ENCODE measurements at places on chromosomes 3 and 15. TPM values are rescaled to one million over a fixed set of nuclear protein-coding genes. Genes with fewer than 3 reads are reported as not detected.

DNA sequence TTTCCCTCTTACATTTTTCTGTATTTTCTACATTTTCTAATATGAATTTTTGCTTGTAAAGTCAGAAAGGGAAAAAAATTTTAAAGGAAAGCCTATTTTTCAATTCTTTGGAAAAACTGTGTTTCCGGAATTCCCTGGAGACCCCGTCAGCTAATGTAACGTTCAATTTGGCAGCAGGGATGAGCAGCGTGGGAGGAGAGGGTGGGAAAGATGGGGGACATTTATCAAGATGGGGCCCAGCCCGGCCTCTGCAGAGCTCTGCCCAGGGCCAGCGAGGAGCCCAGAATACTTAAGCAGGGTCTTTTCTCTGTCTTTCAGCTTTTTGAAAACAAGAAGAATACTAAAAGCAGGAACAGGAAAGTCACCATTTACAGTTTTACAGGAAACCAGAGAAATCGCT, 129.0 kb downstream of the LRRK1 start:
- peak; percentile 61 for DNase-seq

DNA sequence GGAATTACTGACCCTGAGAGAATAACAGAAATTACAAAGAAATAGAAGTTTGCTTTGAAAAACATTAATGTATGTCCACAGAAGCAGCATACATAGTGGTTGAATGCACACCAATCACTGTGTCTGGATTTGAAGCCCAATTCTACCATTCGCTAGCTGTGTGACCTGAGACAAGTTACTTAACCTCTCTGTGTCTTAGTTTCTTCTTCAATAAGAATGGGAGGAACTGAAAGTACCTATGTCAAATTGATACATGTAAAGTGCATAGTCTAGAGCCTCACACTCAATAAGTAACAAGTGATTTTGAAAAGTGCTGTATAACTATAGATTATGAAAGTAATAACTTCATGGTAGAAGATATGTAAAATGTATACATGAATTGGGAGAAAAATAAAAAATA, 457.8 kb downstream of the FOXP1 start:
- no peak for DNase-seq

DNA sequence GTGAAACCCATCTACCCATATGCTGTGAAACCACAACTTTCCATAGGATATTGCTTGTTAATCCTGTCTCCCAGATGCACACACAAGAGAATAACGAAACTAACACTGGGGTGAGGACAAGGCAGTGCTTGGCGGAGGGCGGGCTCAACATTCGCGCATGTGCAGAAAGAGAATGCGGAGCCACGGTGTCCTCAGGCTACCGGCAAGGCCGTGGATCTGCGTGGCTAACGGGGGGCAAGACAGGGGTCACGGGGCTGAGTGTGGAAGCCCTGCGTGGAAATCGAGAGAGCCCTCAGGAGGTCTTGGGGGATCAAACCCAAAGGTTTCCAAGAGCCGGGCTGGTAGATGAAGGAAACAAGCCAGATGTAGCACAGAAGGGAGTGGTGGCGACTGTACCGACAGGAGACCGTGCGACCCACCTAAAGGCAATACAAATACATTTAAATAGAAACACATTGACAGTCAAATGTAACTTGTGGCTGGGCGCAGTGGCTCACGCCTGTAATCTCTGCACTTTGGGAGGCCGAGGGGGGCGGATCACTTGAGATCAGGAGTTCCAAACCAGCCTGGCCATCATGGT, 48.5 kb upstream of the TRA2B start:
- no peak for DNase-seq

DNA sequence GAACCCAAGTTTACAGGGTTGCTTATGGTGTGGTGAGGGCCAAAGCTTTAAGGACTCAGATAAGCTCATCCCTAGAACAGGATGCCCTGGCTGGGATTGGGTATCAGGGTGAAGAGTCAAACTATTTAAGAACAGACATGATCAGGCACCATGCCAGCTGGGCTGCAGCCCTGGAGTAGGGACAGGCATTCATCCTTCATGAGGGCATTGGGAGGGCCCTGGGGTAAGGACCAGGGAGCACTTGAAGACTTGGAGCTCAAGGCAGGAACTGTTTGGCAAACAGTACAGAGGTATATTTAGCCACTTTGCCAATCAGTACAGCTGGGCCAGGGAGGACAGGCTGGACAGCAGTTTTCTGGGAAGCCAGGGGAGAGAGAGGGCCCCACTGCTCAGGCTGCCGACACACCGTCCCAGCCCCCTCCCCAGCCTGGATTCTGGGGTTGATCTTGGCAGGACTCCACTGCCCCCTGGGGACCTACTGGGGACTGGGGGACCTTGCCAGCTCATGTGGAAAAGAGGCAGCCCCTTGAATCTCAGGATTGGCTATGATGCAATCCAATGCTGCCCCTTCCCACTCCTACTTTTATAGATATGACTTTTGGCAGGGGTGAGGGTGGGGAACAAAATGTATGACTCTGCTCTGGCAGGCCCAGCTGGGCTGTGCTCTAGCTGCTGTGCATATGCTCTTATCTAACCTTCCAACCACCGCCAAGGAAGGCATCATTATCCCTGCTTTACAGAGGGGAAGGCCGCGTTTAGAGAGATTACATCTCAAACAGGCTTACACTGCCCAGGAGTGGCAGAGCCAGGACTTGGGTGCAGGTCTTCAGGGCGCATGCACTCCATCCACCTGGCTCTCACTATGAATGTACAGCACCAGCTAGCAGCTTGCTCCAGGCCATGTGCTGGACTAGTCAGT, 2.3 kb downstream of the PLA2G4E start:
- peak; percentile 3 for DNase-seq

- DNase-seq = no peak
Observed at GRCh38 chr3:177382944-177383343, 185.7 kb upstream of the TBL1XR1 start.

GRCh38 chr15:59400103-59400813, 27.6 kb upstream of the MYO1E start:
- no peak for DNase-seq

- no peak for DNase-seq
Observed at GRCh38 chr3:11555211-11555782, 88.4 kb downstream of the VGLL4 start.

DNA sequence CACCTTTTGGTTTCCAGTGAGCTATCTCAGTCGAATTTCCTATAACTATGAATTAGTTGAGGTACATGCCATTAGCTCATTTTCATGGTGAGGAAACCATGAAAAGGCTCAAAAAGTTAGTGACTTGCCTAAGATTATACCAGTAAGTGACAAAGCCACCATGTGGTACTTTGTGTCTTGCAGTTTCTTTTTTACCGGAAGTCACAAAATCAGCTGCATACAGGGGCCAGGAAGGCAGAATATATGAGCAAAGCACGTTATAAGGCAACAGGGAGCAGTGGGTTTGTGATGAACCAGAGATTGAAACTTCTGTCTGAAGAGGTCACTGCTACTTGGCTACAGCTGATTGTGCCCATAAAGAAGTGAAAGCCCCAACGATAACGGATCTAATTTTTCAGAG, 50.3 kb downstream of the CMTM8 start:
- DNase-seq = no peak

DNA sequence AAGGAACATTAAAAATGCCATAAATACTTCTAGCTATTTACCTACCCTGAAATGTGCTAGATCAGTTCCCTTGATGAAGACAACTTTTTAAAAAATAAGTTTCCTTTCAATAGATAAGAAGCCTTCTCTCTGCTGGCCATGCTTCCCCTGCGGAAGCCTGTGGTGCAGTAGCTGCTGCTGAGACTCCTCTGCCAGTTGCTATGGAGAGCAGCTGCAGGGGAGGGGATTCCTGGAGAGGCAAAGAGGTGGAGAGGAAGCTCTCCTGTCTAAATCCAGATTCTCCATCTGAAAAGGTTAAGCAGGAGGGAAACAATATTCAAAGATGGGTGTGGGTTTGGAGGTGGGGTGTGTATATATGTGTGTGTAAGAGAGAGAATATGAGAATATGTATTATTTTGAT, 69.8 kb upstream of the BFSP2 start:
- DNase-seq = peak; percentile 47

- DNase-seq = no peak
Observed at GRCh38 chr15:60835974-60836373, 357.0 kb upstream of the ICE2 start.

PLCD1 gene
- 12.6 TPM for polyA plus RNA-seq

SHC4 gene
- 1.6 TPM for polyA plus RNA-seq

CSPG4 gene
- polyA plus RNA-seq = 89.4 TPM

MAPK6 gene
- polyA plus RNA-seq = not detected

USP13 gene
- 22.9 TPM for polyA plus RNA-seq

UQCC5 gene
- polyA plus RNA-seq = 8.6 TPM

THOC7 gene
- 69.2 TPM for polyA plus RNA-seq

ECT2 gene
- polyA plus RNA-seq = 21.5 TPM

STAB1 gene
- polyA plus RNA-seq = 29.2 TPM

SLC6A20 gene
- 0.12 TPM for polyA plus RNA-seq

Data from muscle of arm (tissue), 14 donors.